ENCODE measurements at places on chromosomes 1 and 21. TPM values are rescaled to one million over a fixed set of nuclear protein-coding genes. Genes with fewer than 3 reads are reported as not detected.

VCAM1 gene
- total RNA-seq: 0.03 TPM

GRCh38 chr1:93531193-93531592, 83.3 kb downstream of the FNBP1L start:
- H3K27me3 ChIP-seq: no peaks in the 10 kb centered on the region
- DNase-seq: no peak
- H3K4me3 ChIP-seq: no peak overlapping the region
- H3K27ac ChIP-seq: no peak overlapping the region

CD34 gene
- 0.36 TPM for total RNA-seq

LPGAT1 gene
- 70.0 TPM for total RNA-seq

ERICH3 gene
- total RNA-seq: not detected

FRRS1 gene
- total RNA-seq: 11.8 TPM

CAPZB gene
- total RNA-seq: 81.9 TPM

DNA sequence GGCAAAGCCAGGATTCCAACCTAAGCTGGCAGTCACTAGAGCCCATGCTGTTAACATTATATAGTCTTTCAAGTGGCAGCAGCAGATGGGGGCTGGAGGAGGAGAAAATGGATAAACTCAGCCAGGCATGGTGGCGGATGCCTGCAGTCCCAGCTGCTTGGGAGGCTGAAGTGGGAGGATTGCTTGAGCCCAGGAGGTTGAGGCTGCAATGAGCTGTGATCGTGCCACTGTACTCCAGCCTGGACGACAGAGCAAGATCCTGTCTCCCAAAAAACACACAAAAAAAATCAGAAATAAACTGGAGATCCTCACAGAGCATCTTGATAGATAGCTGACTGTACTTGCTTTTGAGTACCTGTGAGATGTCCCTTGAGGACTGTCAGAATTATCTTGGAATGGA, 13.4 kb upstream of the WDR26 start:
- no peaks in the 10 kb centered on the region for H3K27me3 ChIP-seq
- no peak for DNase-seq
- no peaks in the 10 kb centered on the region for H3K36me3 ChIP-seq
- no peak overlapping the region for H3K27ac ChIP-seq

- no peak for DNase-seq
- no peaks in the 10 kb centered on the region for H3K27me3 ChIP-seq
- no peak overlapping the region for H3K27ac ChIP-seq
- peaks cover 5% of the 10 kb centered on the region for H3K4me1 ChIP-seq
- H3K36me3 ChIP-seq: peaks cover 10% of the 10 kb centered on the region
Measured at GRCh38 chr1:150615346-150616201, 13.8 kb downstream of the ENSA start.

CASQ2 gene
- total RNA-seq: 0.49 TPM

RCSD1 gene
- 0.16 TPM for total RNA-seq

DFFA gene
- total RNA-seq: 85.6 TPM

DNA sequence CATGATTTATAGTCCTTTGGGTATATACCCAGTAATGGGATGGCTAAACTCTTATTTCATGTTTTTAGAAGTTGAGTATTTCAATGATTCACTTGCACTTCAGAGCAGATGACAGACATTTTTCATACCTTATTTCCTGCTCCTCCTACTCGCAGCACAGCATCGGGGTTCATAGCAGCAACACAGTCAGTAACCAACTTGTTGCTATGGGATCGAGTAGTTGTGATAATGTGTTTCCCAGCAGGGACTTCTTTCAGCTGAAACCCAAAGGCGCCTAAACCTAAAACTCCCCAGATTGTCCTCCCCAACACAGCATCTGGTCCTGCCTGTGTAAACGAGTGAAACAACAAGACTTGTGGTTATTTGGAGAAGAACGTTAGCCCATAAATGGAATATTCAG, 16.3 kb upstream of the EPRS1 start:
- no peaks in the 10 kb centered on the region for H3K4me1 ChIP-seq
- no peak overlapping the region for H3K27ac ChIP-seq
- no peak for DNase-seq
- no peaks in the 10 kb centered on the region for H3K27me3 ChIP-seq
- no peak overlapping the region for H3K4me3 ChIP-seq
- peaks cover 46% of the 10 kb centered on the region for H3K36me3 ChIP-seq
